Stimulated activated naive CD8-positive, alpha-beta T cell treated with anti-CD3 and anti-CD28 coated beads, Interleukin-15, Interleukin-2, amounts not matched to agents 100 U/mL and 50 U/mL, for 24 hours (primary cell): ENCODE measurements at places on chromosomes 4 and X.

- DNase-seq = no peak
Measured at GRCh38 chr4:5974321-5974720, 43.9 kb downstream of the C4orf50 start.

- no peak for DNase-seq
Measured at GRCh38 chr4:40587826-40588225, 41.8 kb downstream of the RBM47 start.

DNA sequence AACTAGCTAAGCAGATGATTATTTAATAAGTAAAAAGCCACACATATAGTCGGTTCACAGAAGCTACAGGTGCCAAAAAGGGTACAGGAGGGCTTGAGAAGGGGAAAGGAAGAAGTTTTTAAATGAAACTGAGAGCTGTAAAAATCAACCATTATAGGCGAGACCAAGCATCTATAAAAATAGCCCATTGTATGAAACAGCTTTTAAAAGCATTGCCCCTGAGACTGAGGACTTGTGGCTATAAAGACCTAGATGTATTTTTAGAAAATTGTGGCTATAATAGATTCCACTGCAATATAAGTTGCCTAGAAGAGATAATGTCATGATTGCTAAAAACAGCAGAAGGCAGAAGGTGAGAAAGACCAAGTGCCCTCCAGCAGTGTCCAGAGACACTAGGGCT, 15.0 kb upstream of the TTC29 start:
- no peak for DNase-seq

DNA sequence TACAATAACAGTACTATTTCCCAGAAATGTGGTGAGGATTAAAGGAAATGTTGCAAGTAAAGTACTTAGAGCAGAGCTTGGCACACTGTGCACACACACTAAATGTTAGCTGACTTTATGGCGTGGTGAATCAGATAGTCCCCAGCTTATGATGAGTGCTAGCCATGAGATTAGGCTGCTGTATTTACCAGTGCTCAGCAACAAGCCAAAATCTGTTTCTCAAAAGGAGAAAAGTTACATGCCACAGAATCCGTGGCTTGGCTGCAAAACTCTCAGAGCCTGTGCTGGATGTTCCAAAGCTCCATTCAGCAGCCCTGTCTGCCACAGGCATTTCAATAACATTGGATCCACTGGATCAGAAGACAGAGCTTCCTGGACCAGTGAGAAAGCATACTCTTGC, 12.8 kb upstream of the STBD1 start:
- no peak for DNase-seq

DNA sequence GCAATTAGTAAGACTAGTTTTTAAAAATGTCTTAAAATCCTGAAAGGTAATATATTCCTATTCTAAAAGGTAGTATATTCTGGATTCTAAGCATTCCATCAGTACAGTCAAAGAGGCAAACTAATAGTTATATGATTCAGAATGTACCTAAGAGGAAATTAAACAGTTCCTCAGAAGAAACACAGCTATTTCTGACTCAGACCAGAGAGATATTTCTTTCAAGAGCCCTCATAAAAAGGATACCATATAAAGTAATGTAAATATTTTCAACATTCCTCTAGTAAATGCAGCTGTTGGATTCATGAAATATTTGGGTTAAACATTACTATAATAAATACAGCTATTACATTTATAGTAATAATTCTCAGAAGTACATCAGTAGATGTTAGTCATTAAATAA, 358.3 kb downstream of the MAGEB5 start:
- no peak for DNase-seq
